ENCODE measurements at places on chromosomes 13 and 19.

GRCh38 chr13:97491452-97491851 lies 57.5 kb downstream of the RAP2A start:
- DNase-seq, result no peak

GRCh38 chr19:18274219-18274780 lies at the start of gene IQCN:
IQCN (minus strand) TSS chr19:18274452; CDS start chr19:18269478, 4,974 bp downstream.
- DNase-seq, result no peak

DNA sequence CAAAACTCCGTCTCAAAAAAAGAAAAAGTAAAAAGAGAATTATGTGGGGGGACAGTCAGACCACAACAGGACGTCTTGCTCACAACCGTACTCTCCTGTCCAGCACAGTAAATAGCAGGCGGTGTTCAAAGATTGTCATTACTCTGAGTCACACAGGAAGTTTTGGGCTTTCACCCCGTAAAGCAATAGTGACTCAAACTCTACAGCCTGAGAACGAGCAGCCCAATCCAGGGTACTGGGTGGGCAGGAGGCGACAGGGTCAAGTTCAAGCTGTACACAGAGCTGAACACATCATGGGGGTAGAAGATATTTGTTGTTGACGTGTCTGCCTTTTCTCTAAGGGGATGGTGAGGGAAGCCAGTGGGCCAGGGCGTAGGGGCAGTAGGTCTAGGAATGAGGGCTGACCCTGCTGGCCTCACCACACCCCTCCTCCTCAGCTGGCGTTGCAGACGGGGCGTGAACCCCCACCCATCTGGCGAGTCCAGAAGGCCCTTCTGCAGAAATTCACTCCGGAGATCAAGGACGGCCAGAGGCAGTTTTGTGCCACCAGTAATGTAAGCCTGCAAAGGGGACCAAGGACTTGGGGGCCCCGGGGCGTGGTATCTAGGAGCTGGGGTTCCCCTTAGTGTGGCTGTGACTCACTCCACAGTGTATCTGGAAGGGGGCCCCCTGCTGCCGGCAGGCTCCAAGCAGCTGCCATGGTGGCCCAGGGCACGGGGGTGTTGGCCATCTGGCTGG lies 23.3 kb downstream of the PRR12 start:
- DNase-seq, result peak; percentile 80

GRCh38 chr13:110592665-110593064 lies 22.7 kb upstream of the NAXD start:
- DNase-seq, result no peak

GRCh38 chr13:71902676-71903075 lies 35.7 kb upstream of the DACH1 start:
- no peak for DNase-seq

GRCh38 chr19:40305403-40305802 lies 20.3 kb upstream of the AKT2 start:
- peak; percentile 87 for DNase-seq

DNA sequence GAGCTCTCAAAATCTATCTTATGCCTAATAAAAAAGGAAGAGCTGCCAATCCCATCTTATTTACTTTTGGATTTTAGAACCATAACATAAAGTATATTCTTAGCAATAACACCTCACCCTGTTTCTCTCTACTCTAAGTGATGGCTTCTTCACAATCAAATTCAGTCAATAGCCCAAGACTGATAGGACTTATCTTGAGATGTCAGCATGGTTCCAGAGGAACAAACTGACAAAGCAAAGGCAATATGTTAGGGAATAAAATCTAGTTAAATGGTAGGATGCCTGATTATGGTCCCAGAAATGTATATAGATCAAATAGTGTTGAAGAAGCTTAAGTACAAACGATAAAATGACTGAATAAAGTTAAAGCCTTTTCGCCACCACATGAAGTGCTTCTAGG lies 36.3 kb downstream of the DACH1 start:
- DNase-seq, result no peak

- DNase-seq, result peak; percentile 32
Observed at GRCh38 chr13:59771272-59771671, 392.5 kb downstream of the DIAPH3 start.

- DNase-seq, result no peak
Observed at GRCh38 chr13:84126671-84127171, 244.4 kb upstream of the SLITRK1 start.

DNA sequence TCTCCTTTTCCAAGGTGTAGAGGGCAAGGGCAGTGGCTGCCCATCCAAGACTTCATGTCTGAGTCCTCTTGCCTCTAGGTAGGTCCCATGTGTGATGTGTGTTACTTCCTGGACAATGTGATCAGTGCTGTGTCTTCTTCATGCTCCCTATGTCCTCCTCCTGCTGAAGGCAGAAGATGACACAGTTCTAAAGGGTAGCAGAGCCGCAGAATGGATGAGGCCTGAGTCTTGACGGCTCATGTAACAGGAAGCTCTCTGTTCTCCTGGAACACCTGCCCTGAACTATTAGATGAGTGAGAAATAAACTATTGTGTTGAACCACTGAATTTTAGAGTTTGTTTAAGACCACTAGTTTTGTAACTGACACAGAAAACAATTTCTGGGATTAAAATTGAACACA lies 165.9 kb downstream of the NDFIP2 start:
- DNase-seq, result no peak

DNA sequence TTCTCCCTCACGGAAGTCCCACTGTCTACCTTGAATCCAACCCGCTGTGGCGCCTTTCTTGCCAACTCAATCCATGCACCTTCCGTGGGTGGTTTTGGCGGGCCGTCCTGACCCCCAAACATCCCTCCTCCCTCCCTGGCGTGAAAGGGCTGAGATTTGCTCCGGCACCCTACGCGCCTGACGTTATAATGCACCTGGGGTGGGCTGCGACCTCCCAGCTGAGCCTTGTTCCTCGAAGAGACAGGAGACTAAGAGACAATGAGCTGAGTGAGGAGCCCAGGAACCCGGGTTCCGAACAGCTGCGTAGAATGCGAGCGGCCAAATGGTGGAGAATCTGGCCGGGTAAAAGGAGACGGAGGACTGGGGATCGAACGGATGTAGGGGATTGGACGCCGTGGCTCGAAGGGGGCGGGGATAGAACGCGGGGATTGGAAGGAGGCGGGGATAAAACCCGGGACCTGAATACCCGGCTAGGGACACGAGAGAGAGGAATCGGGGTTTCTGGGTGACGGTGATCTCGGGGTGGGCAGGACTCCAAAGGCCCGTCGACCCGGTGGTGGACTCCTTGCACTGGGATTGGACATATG lies at the start of gene CPT1C:
Gene CPT1C (plus strand): TSS at position 461 of the 587 bp plus-strand sequence. CDS start 1,137 bp downstream, outside the sequence.
- DNase-seq, result peak; percentile 65

Data from amniotic epithelial cell (primary cell).